Naive B cell (primary cell): ENCODE measurements at places on chromosomes 11 and 22. TPM values are rescaled to one million over a fixed set of nuclear protein-coding genes. Genes with fewer than 3 reads are reported as not detected.

Gene OR4X1
- polyA plus RNA-seq, result not detected

Gene CAPN5
- polyA plus RNA-seq, result 0.87 TPM

Gene GLB1L3
- polyA plus RNA-seq, result not detected

Gene APOL3
- 32.6 TPM for polyA plus RNA-seq

- no peak for DNase-seq
These were observed 18.8 kb downstream of the PPFIBP2 start for GRCh38 chr11:7532405-7533145.

DNA sequence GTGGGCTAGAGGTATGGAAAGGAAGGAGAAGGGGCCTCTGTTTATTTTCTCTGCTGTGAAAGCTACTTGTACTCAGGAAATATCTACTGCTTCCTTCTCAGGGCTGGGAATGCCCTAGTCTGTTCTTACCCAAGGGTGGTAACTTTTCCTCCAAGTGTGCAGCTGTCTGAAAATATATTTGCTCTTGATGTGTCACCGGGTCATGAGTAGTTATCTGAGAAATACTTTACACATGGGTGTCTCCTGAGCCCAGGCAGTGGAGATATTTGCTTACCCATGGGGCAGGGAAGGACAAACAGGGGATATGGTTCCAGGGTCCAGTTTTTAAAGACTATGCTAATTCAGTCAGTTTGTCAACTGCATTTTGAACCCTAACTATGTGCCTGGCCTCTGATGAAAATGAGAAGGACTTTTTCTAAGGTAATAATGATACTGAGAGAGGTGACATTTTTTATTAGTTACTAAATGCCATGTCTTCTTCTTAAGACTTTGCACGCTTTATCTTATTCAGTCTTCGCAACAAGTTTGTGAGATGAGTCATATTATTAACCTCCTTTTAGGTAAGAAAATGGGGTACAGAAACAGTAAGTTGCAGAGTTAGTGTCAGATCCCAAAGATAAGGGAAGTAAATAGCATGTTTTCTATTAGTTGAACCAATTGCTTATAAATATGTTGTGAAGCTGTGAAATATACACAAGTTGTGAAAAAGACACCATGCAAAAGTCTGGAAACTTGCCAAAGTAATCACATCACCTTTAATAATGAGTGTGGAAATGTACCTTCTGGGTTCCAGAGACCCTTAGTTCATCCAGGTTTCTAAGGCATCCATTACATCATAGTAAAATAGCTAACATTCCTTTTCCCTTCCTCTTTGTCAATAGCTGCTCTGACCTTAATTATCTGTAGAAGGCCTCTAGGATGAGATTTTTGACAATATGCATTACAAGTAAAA, 22.9 kb downstream of the SYTL2 start:
- DNase-seq, result no peak

DNA sequence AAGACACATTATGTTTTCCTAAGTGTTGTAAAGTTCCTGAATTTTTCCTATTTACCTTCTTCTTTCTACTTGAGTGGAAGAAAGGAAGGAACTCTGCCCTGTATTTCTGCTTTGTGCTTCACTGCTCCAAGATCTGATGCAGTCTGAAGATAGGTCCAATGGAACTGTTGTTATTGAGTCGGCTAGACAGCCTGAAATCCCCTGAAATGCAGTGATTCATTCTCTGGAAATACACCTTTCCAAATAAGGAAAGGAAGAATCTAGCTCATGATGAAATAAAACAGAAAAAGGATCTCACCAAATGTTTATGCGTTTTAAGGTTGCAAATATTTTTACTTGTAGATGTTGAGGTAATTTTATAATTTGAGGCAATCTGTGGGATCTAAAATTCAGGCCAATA, 322.8 kb downstream of the GUCY1A2 start:
- no peak for DNase-seq

DNA sequence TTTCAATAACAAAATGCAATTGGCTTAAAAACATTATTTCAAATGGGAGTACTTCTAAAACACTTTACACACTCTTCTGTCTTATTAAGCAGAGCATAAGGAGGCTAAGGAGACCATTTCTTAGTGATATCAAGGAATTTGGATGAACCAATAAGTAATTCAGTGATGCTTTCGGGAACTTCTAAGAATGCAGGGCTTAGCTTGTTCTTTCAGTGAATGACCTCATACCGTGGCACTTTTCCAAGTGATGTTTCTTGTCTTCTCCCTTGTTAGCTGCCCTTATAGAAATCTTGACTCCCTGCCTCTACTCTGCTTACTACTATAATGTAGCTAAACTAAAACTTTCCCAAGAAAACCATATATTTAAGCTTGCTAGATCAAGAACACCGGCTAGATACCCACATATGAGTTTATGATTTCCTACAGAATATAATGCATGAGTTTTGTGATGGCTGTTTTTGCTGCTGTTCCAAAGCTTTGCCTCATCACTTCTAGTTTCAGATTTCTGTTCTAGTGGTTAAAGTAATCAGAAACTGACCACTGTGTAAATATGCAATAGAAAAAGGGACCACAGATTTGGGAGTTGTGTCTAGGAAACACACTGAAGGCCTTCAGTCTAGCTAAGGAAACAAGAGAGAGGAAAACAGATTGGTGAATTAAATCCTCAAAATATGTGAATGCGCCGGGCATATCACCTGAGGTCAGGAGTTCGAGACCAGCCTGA, 37.5 kb upstream of the STK33 start:
- DNase-seq, result no peak

- DNase-seq, result no peak
These were observed 19.4 kb downstream of the LAYN start for GRCh38 chr11:111559800-111560464.

GRCh38 chr22:37242395-37242918, 1.6 kb downstream of the RAC2 start:
- DNase-seq, result peak; percentile 93

GRCh38 chr11:29006668-29007067, 898.5 kb downstream of the METTL15 start:
- DNase-seq, result no peak
